CD4-positive, alpha-beta T cell treated with Interleukin-1 beta for 1 hour (primary cell): ENCODE measurements at places on chromosomes 7 and 10.

GRCh38 chr10:12201543-12201942 lies 5.6 kb downstream of the CDC123 start:
- no peak for DNase-seq

DNA sequence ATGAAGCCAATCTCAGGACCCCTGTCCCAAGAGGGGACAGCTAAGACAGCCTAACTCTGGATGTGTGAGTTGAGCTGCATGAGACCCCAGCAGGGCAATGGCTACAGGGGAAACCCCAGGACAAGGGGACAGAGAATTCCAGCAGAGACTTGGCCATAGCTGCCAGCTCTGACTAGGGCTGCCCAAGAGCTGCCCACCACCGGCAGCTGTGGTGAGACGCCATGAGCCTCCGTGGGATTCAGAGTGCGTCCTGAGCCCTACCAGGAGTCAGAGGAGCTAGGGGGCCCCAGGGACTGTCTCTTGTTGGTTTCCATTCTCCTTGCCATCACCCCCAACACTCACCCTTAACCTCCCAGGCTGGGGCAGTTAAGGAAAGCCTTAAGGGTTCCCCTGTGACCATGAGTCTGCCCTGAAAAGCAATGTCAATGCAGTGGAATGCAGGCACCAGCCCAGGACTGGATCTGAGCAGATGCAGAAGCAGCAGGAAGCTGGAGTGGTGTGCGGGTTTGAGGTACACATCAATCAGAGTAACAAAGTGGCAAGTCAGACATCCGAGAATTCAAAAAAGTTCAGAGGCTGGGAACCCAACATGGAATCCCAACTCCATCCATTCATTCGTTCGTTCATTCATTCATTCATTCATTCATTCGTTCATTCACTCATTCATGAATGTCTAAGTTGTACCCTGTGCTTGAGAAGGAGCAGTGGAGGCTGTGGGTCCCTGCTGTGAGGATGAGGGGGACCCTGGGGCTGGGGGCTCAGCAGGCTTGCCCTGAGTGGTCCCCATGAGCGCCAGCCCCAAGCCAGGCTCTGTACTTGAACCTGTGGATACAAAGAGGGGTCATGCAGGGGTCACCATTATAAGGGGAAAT lies 52.9 kb downstream of the C10orf120 start:
- no peak for DNase-seq

DNA sequence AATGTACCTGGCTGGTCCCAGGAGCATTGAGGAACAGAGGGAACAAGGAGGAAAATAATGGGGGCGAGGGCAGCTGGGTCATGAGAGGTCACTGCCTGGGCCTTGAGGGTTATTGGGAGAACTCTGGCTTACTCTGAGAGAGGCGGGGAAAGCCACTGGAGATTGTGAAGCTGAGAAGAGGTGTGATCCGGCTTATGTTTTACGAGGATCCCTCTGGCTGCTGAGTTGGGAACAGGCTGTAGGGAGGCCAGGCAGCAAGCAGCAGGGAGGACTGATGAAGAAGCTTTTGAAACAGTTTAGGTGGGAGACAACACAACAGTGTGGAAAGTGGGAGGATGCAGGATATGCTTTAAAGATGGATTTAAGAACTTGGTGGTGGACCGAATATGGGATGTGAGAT lies 87.3 kb downstream of the FANK1 start:
- DNase-seq = no peak

GRCh38 chr7:11648980-11649379 lies 183.0 kb downstream of the THSD7A start:
- DNase-seq = no peak

DNA sequence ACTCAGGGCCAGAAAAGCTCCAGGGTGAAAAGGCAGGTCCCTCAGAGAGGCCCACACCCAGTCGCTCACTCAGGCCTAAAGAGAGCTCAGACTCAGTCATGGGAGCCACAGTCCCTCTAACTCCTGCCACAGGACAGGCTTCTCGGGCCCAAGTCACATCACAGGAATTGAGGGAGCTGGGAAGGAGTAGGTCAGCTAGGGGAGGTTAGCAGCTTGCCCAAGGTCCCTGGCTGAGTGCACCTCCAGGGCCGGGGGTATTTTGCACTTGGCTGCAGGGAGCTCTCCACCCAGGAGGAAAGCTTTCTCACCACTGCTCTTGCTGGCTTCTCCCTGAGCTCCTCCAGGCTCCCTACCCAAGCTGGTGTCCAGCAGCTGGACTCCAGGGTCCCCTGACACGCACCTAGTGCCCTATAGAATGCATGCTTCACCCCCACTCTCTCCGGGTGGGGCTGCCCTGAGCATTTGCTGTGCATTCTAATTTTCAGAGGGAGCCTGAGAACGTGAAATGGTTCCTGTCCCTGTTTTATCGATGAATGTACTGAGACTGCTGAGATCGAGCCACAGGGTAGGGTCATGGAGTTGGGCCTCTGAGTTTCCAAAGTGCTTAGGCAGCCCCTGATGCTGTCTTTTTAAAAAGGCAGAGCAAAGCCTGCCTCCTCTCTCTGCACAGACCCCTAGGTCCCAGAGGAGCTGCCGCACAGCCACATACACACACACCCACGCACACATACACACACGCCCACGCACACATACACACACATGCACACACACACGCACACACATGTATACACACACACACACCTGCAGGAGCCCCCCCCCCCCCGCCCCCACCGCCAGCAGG lies 37.9 kb upstream of the RET start:
- DNase-seq = no peak

- DNase-seq = peak; percentile 65
Measured at GRCh38 chr7:138001529-138002095, at the start of gene CREB3L2. CREB3L2 (minus strand) TSS chr7:138002086; CDS start chr7:138001705, 381 bp downstream.

DNA sequence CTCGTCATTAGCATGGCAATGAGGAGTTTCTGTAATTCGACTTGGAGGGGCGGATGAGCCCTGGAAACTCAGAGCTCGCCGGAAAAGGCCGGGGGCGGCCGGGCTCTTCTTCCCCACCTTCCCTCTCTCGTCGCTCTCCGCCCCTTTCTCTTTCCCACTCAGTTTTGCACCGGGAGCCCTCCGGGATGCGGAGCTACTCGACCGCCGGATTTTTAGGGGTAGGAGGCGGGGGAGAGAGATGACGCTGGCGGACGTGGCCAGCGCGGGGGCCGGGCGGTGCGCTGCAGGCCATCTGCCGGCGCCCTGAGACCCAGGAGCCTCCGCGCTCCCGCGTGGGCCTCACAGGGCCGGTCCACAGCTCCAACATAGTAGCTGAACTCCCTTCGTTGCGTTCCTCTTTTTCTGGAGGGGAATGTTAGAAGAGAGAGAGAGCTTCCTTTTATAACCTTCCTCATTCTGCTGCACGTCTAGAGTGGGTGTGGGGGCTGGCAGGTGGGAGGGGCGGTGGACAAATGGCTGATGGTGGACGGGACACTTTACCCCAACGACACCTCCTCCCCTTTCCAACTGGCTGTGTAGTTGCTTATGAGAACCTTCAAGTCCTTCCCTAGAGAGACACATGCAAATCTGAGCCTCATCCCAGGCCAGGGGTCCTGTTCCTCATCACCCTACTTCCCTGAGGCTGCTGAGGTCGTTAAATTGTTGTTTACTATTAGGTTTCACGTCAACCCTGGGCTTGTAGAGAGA lies 1.1 kb upstream of the HOXA1 start:
- no peak for DNase-seq

DNA sequence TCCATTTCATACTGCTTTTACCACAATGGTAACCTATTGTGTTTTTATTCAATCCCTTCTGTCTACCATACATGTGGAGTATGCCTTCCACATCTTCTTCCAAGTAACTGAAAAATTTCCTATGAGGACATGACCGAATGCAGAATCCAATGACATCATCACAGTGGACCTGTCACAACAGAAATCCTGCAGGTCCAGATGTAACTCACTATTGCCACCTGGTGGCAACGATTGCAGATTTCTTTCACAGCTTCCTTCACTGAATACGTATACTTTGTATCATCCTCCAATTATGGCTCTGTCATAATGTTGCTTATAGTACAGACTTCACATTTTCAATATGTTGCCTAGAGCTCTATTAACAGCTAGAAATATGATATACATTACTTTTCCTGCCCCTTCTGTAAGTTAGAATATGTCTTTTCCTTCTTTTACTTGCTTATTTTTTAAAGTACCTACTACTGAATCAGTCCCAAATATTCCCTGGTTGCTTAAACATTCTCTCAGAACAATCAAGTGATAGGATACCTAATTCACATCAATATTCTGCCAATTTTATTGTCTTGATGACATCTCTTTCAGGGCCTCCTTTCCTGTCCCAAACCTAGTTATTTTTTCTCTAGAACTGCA lies 45.4 kb downstream of the SLC13A1 start:
- peak; percentile 21 for DNase-seq

DNA sequence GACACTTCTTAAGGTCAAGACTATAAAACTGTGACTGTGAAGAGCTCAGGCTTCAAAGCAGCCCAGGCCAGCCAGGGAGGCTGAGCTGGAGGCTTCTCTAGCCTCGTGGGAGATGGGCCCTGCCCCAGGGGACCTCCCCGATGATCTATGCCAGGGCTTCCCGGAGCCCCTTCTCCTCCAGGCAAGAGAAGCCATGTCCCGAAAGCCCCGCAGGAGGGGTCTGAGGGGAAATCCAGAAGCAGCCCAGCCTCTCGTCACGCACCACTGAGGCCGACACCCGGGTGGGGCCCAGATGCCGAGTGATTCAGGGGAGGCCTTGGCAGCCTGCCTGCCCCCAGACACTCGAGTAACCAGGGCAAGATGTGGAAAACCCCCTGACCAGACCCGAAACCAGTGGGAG lies 63.7 kb downstream of the PROSER2 start:
- DNase-seq = no peak

GRCh38 chr7:4824120-4824775 lies 37.6 kb downstream of the PAPOLB start:
- no peak for DNase-seq

DNA sequence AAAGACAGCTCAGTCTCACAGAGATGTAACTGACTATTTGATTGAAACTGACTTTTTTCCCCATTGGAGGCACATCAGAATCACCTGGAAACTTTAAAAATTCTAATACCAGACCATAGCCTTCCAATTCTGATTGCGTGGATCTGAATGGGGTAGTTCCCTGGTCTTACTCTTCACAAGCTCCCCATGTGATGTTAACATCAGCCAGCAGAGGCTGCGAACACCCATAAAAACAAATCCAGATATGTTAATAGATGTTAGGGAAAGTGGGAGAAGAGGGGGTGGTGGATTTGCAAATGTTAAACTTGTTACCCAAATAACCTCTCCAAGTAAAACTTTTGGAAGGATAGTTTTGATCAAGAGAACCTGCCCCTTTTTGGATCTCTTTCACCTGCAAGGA lies 1133.4 kb downstream of the CNTNAP2 start:
- no peak for DNase-seq

DNA sequence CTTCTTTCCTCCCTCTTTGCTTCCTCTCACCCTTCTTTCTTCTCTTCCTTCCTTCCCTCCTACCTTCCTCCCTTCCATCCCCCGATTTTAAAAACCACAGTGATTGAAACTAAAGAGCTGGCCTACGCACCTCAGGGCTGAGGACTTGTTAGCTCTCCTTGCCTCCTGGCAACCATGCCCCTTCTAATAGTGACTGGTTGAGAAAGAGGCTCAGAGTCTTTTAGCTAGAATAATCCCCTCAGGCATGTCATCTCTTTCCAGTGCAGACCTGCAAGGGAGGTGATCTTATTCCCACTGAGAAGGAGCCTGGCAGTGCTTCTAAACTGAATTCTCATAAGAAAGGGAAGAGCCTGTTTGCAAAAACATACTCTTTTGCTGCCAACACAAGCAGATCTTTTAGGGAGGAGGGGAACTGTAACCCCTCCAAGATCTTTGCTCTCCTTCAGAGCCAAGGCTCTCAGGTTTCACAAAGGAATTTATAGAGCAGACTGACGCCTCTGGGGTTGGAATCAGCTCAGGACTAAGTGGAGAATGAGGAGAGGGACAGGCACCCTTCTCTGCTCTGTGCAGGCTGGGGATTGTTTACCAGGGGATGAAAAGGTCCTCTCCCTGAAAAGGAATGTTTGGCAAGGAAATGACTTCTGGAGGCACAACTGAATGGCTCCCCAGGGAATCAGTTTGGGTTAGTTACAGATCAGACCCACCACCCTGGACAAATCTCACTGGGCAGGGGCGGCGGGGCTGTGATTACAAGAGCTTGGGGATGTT lies 9.4 kb upstream of the ANKRD1 start:
- DNase-seq = no peak

GRCh38 chr7:148410905-148411304 lies 179.7 kb upstream of the C7orf33 start:
- DNase-seq = no peak

DNA sequence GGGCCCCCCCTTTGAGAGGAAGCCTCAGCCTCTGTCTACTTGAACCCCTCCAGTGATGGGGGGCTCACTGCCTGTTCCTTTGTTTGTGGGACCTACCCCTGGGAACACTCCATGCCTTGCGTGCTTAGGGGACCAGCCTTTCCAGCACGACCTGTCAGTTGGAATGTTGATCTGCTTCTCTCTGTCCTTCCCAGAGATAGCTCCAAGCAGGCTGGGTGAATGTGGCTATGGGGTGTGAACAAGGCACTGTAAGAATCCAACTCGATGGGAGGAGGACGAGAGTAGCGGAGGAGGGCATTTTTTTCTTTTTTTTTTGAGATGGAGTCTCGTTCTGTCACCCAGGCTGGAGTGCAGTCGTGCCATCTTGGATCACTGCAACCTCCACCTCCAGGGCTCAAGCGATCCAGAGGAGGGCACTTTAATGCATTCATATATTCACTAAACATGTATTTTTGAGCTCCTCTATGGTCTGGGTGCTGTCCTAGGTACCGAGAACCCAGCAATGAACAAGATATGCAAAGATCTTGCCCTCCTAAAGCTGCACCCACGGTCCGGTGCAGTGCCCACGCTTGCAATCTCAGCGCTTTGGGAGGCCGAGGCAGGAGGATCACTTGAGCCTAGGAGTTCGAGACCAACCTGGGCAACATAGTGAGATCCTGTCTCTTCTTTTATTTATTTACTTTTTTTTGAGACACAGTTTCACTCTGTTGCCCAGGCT lies 8.5 kb downstream of the CLIP2 start:
- DNase-seq = no peak

DNA sequence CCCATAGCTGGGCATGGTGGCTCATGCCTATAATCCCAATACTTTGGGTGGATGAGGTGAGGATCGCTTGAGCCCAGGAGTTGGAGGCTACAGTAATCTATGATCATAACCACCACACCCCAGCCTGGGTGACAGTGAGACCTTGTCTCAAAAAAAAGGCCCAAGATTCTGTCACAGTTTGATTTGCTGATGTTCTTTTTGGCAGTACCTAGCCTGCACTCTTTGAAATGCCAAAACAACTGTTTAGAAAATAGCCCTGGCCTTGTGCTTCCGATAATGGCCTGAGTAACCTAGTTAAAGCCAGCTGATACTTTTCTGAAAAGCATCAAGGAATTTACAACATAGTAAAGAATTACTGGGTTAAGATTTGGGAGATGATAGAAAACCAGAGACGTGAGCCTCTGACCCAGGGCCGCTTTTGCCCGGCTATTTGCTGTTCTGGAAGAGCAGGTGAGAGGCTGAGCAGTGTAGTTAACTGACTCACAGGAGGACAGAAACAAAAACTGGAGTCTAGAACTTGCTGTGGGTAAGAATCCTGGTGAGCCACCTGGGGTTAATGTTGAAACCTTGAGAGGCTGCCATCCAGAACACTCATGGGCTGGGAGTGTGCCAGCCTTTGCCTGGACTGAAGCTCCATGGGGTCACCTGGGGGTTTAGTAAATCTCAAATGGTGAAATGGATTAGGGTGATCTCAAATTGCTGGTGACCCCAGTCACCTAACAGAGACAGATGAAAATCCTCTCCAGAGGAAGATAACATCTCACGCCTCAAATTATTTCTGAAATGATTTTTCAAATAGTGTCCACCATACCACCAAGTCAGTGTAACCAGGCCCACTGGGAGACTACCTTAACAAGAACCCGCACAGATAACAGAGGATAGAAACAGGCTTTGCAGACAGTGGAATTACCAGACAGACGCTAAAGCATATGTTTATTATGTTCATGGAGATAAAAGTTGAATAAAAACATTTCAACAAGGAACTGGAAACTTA lies 51.8 kb downstream of the GALNT11 start:
- DNase-seq = no peak
